ENCODE measurements at places on chromosomes 2 and 18.
A peak's percentile ranks its signal among the peaks of the same experiment; 100 is the strongest.

- DNase-seq: no peak
Observed at GRCh38 chr2:224944707-224945547, 97.3 kb downstream of the DOCK10 start.

- no peak for DNase-seq
Observed at GRCh38 chr18:23949863-23950262, 64.7 kb upstream of the TTC39C start.

DNA sequence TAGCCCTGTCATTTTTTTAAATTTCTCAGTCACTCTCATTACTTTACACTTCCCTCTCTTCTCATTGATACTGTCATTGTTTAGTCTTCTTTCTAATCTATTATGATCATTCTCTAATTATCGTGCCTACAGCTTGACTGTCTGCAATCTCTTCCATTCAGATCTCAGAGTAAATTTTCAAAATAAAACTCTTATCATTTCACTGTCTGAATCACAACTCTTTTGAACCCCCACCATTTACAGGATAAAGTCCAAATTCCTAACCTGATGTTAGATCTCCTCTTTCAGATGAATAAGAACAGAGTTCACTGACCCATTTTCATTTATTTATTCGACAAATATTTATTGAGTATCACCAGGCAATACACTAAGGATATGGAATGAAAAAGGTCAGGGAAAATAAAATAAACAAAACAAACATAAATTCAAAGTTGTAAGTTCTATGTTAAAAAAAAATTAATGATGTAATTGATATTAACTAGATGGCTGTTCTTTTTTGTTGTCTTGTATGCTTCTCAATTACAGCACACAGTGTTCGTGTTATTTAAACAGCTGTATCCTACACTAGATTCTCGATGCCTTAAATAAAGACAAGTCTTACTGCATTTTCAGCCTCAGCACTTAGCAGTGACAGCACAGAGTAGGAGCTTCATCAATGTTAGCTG, 631.0 kb downstream of the IRS1 start:
- no peak for DNase-seq

DNA sequence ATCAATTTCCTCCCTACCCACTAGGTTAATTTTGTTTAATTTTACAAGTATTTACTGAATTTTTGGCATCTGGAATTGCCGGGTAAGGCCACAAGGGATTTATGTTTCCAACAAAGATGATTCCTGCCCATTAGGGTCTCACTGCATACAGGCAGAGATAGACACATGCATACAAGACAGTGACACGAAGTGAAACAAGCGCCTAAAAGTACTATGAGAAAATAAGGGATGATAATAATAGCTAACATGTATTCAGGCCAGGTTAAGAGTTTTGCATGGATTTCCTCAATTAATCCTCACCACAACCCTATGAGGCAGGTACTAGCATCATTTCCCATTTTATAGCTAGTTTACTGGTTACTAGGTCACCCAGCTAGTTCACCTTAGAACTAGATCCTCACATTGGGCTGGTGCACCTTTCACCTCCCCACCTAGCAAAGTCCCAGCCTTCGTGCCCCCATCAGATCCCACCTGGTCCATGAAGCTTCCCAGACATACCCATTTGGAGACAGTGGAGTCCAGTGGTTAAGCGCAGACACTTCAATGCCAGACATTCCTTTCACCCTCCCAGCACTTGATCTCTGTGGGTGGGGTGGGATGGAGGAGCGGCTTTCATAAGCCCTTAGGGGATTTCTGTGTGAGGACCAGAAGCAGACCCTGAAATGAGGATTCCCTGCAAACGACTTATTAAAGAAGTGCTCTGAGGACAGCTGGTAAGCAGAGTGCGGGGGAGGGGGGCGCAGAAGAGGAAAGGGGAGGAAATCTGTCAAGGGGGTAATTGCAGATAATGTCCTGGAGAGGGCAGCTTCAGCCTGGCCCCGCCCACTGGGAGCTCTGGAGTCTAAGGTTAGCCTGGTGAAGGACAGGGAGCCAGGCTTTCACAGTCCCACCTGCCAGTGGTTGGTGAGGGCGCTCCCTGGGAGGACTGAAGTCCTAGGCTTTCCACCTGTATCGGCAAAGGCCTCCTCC, 5.8 kb upstream of the DGUOK start:
- no peak for DNase-seq

DNA sequence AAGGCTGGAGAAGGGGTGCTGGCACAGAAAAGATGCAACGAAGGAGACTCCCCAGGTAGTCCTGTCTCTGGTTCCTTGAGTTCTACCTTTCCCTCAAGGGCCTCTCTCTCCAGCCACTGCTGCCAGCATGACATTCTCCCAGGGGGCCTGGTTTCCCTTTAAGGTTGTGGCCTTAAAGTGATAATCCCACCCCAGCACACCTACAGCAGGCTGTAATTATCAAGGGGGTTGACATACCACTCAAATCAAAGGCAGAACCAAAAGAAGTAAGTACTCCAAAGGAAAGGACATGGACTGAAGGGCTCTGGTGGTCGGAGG, 127.4 kb upstream of the MSH6 start:
- no peak for DNase-seq

DNA sequence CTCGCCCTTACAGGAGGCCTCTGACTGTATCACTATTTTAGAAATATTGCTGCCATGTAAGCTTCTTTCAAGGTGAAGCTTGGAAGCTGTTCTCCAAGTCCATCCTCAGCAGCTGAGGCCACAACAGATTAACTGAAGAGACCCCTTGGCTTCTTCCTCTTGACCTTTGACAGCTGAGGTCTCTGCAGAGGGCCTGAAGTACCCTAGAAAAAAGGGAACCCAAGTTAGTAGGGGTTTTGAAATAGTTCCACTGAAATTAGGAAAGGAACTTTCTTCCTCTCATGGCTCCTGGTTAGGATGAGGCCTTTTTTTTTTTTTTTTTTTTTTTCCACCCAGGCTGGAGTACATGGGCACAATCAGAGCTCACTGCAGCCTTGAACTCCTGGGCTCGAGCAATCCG, 15.5 kb upstream of the IHH start:
- no peak for DNase-seq

DNA sequence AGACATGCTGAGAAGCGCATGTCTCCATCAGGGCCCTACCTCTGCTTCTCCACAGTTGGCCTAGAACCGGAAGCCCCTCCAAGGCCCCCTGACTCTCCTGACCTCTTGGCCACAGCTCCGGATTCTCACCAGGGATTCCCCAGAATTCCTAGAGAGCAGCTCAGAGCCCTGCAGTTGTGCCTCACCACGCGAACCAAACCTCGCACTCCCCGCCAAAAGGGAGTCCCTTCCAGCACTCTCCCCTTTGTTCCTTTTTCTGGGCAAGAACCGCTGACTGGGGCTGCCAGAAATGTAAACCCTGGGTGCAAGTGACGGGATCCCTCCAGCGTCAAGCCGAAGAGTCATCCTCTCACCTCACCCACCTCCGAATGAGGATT, 36.7 kb downstream of the AFF3 start:
- no peak for DNase-seq

GRCh38 chr2:177784745-177785067, 287.9 kb downstream of the PDE11A start:
- DNase-seq: no peak

- DNase-seq: no peak
Observed at GRCh38 chr18:59052965-59053820, 86.5 kb upstream of the SEC11C start.

- DNase-seq: no peak
Observed at GRCh38 chr2:65421432-65421748, 11.0 kb downstream of the SPRED2 start.

- peak; percentile 9 for DNase-seq
Observed at GRCh38 chr2:157596992-157597681, 31.5 kb downstream of the ACVR1C start.

- DNase-seq: no peak
Observed at GRCh38 chr2:190062053-190062452, 476 bp downstream of the MSTN start.

GRCh38 chr18:38635709-38636430, 1070.3 kb upstream of the CELF4 start:
- DNase-seq: no peak

DNA sequence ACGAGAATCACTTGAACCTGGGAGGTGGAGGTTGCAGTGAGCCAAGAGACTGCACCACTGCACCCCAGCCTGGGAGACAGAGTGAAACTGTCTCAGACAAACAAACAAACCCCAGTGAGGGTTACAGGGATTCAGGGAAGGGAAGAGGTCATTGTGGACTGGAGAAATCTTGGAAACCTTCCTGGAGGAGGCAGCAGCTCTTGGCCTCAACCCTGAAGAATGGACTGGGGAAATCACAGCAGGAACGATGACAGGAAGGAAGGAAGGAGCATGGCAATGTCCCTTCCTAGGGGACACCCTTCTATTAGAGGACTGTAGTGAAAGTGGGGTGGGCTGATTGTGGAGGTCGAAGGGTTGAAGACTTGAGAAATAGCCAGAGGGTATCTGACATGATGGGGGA, 72.5 kb downstream of the DNMT3A start:
- no peak for DNase-seq

DNA sequence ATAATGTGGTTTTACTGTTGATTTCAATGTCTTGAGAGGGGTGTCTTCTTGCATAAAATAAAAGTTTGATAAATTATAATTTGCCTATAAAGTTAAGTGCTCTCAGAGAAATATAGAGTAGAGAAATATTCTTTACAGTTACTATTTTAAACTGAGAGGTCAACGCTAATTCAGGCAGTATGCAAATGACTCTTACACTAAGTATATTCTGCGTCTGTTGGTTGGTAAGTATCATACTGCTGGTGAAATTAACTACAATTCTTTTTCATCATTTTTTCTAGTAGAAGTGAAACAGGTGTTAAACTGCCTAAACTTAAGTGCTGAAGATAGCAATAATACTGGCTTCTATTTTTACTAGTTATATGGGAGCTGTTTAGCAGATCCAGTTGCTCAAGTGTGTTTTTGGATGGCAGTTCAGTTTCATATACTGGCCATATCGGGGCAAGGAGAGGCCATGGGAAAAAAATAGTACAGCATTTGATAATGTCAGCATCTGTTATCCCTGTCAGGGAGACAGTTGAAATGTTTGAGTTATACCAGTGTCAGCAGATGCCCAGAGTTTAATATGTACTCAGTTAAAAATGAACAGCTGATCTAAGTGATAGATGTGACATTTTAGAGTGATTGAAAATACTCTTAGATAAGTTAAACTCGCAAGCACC, 86.2 kb downstream of the MIB1 start:
- DNase-seq: no peak

DNA sequence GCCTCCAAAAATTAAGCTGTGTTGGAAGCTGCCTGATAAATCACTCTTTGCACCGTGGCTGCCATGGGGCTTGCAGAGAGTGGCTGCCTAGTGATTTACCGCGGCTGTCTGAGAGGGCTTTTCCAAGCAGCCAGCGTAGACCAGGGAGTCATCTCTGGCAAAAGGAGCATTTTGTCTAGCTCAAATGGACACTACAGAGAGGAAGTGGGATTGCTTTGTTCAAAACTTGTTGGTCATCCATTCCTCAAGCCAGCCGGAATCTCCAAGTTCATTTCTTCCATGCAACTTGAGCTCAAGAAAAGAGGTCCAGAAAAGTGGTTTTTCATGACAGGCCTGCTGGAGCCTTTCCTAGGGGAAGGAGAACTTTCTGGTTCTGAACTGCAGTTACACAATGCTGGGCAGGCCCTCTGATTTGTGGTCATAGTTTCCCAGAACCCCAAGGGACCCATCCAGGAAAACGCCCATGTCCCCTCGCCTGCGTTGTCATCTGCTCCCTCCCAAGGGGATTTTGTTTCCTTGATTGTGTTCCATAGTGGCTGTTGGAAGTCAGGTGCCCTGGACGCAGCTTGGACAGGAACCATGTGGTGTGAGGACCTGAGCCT, 108.1 kb downstream of the TRIB2 start:
- no peak for DNase-seq

DNA sequence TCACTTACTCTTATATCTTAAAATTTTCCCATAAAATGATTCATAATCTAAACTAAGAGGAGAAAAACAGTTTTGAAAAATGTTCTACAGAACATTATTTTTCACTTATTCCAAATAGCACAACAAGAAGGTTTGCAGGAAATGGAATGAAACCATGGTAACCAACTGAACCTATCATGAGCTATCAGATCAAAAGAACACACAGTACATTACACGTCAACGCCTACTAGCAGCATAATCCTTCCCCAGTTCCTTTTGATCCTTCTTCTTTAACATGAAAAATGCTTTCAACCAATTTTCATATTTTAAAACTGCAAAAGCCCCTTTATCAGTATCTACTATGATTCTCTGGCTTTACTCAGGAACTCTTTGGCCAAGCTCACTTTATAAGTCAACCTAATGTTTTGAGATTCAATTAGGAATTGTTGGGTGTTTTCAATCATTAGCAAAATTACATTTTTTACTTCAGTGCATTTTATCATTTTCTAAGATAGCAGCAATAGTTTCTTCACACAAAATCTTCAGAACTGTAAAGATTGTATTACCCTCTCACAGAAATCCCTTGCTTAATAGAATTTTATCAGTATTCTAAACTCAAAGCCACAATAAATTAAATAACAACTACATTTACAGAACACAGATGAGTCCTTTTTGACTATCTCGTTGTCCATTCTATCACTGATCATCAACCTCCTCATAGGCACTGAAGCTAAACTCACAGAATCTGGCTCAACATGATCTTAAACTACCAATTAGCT, 102.5 kb downstream of the CHN1 start:
- DNase-seq: no peak

DNA sequence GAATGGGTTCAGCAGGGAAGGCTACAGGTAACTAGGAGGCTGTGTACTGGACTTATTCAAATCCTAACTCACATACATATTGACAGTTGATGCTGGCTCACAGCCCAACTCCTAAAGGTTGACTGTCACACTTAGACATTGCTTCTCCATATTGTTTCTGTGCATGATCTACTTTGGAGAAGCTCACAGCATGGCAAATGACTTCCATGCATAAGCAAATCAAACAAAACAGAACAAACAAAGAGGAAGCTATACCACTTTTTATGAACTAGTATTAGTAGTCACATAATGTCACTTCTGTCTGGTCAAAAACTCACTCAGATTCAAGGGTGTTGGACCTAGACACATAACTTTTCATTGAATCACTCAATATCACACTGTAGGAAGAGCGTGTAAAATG, 43.8 kb upstream of the CDH19 start:
- DNase-seq: no peak

- no peak for DNase-seq
Observed at GRCh38 chr2:158192515-158193443, 91.1 kb downstream of the UPP2 start.

Measured in stimulated activated CD8-positive, alpha-beta memory T cell treated with anti-CD3 and anti-CD28 coated beads, Interleukin-15, amount 100 ng/mL, for 1 hour (primary cell).